ENCODE measurements at places on chromosomes 7 and 10.
A peak's percentile ranks its signal among the peaks of the same experiment; 100 is the strongest.

DNA sequence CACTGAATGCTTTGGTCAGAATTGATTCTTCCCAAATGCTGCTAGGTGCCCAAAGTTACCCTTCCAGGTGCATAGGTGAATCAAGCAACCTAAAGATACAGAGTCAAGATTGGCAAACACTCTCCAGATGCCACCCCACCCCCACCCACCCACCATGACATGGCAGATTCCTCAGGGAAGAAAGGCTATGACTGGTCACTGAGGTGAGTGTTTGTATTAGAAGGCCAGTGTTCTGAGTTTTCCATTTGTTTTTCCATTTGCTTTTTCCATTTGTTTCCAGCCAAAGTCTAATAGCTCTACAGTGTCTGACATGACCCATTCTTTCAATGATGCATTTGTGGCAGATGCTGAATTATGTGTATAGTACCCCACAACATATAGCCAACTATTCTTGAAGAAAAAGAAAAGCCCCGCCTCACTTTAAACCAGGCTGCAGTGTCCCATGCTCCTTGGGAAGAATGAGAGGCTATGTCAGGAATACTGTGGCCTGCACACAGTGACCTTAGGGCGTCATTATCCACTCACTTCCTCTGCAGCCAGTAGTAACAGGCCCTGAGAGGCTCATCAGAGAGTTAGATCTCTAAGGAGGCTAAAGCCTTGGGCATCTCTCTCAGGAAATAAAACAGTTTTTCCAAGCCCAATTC, 16.1 kb upstream of the HIBADH start:
- peak; percentile 35 for DNase-seq

- peak; percentile 76 for DNase-seq
Measured at GRCh38 chr10:72133517-72133916, 45.2 kb upstream of the SPOCK2 start.

DNA sequence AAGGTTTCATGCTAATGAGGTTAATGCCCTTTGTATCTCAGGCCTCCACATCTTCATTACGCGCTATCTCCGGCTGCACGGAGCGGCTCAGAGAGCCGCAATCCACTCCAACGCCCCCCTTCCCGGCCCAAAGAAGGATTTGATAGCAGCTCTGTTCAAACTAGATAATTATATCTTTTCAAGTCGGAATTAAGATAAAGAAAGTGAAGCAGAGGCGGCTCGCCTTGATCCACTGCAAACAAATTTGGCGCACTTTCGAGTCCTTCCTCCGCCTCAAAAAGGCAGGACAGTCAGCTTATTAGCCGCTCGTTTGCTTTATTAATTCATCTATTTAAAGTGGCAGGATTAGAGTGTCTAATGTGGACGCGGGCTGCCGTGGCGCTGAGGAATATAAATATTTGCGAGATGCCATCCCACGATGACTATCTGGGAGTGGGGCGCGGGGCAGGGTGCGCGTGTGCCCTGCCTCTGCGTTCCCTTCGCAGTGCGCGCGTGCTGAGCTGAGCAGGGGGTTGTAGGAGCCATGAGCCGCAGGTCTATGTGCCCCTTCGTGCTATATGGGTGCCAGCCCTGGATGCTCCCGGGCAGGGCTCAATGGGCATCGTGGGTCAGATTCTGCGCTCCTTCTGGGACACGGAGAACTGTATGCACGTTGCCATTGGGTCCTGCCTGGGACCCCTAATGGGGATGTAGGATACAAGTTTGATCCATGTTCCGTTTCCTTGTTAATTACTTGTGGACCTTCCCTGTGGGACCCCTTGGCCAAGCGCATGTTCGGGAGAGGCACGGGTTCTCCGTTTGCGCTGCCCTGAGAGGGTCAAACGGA, 9.0 kb downstream of the EMX2 start:
- no peak for DNase-seq

GRCh38 chr7:51593628-51594027, 277.0 kb upstream of the COBL start:
- DNase-seq = no peak

GRCh38 chr7:78232806-78233205, 434.2 kb downstream of the PHTF2 start:
- DNase-seq = peak; percentile 21

Data from myocyte (in vitro differentiated cells).